ENCODE measurements at places on chromosomes 13 and 19. TPM values are rescaled to one million over a fixed set of nuclear protein-coding genes. Genes with fewer than 3 reads are reported as not detected.

DNA sequence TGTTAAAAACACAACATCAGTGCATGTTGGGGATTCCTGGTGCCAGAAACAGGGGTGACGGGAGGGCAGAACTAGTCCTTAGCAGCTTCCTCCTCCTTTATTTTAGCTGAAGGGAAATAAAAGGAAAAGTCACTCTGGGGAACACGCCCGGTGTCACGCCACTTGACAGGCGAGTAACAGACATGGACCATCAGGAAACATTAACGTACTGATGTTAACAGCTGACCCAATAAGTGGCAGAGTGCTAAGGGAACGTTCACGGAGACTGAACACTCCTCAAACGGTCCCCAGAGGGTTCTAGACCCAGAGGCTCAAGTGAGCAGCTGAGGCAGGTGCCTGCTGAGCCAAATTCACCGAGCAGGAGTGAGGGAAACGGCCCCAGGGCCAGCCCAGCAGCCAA lies 13.9 kb upstream of the EIF3G start:
- no peak for DNase-seq

- no peak for DNase-seq
Measured at GRCh38 chr13:44151474-44151873, 222.2 kb upstream of the SERP2 start.

- DNase-seq, result no peak
Measured at GRCh38 chr19:2970201-2970835, 7.0 kb upstream of the TLE6 start.

DNA sequence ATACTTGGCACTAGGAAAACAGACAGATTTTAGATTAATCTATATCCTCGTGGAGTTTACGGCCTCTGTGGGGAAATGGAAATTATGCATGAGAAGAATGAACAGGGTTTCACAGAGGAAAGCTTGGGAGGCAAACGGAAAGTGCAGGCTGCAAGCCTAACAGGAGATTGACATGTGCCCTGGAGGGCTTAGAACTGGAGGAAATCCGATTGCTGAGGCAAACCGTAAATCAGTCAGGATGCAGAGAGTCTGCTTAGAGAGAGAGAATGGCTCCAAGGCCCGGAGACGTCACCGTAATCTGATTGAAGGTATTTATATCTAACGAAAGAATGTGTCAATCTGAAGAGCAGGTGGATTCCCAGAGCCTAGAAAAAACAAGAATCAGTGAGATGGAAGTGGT lies 143.2 kb downstream of the KATNAL1 start:
- DNase-seq, result no peak

- no peak for DNase-seq
Measured at GRCh38 chr13:59658027-59658737, 505.5 kb downstream of the DIAPH3 start.

- no peak for DNase-seq
Measured at GRCh38 chr19:43731846-43732245, 16.0 kb downstream of the IRGC start.

- DNase-seq, result no peak
Measured at GRCh38 chr13:71290963-71291841, 575.8 kb downstream of the DACH1 start.

GRCh38 chr13:112840472-112841302 lies 128.3 kb upstream of the MCF2L start:
- no peak for DNase-seq

GRCh38 chr13:30107521-30108136 lies 199.7 kb downstream of the KATNAL1 start:
- no peak for DNase-seq

DNA sequence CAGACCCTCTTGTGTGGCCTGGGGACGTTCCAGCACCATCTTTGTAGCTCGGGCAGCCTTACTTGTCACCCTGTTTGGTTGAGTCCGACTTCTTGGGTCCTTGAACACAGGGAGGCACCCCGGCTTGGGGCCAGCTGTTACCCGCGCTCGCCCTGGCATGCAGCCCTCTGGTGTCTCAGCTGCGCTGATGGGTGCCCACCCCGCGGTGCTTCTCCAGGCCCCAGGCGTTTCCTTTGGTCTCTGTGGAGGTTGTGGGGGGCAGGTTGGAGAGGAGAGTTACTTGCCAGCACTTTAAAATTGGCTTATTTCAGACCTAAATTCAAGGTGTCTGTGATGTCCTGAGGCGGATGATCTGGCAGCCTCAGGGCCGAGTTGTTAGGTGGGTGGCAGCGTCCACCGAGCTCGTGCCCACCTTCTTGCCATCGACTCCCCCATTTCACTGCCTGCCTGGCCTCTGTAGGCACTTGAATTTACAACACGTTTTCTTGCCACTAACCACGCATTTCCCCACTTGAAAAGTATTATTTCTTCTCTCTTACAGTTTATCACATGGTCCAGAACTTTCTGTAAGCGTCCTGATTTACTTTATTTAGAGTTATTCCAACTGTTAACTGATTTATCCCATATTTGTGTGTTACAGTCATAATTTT lies 16.9 kb downstream of the UBAC2 start:
- no peak for DNase-seq

- DNase-seq, result no peak
Measured at GRCh38 chr19:11486661-11487503, 6.0 kb upstream of the ELAVL3 start.

- DNase-seq, result no peak
Measured at GRCh38 chr19:31113293-31113692, 235.9 kb downstream of the TSHZ3 start.

DNA sequence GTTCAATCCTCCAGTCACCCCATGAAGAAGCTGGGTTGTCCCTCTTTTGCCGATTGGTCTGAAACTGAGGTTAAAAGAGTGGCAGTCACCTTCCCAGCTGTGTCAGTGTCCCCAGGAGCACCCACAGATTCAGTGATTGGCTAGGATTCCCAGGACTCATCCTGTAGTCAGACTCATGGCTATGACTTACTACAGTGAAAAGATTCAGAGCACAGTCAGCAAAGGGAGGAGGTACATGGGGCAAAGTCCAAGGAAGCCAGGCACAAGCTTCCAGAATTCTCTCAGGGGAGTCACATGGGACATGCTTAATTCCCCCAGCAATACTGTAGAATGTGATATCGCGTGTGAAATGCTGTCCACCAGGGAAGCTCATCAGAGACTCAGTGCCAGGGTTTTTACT lies 14.2 kb downstream of the ZNF473 start:
- DNase-seq, result no peak

DNA sequence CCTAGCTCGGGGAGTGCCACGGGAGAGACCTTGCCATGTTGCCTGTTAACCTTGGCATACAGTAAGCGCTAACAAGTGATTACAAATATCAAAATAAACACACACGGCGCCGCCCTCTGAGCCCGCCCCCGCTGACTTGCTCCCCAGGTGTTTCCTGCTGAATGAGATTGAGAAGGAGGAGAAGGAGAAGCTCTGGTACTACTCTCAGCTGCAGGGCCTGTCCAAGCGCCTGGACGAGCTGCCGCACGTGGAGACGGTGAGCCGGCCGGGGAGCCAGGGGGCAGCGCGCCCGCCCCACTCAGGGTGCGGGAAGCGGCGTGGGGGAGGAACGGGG lies 5.0 kb downstream of the APC2 start:
- DNase-seq, result peak; percentile 91

- no peak for DNase-seq
Measured at GRCh38 chr13:61774903-61775302, 359.3 kb upstream of the PCDH20 start.

- no peak for DNase-seq
Measured at GRCh38 chr13:19607523-19608078, 25.9 kb upstream of the MPHOSPH8 start.

DNA sequence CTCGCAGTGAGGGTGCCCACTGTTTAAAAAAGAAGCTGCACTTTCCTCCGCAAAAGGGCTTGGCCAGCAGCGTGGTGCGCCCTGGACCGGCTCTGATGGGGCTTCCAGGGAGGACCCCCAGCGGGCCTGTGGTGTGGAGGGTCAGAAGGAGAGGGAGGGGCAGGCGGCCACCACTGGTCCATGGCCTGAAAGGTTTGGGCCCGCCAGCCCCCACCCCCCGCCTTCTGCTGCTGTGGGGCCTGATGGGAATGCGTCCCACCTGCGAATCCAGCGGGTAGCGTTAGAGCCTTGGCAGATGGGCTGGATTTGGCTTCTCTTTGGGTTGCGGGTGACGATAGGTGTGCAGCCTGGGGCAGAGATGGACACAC lies 34.7 kb downstream of the TMEM255B start:
- DNase-seq, result no peak

The FOXO1 gene
- total RNA-seq, result 21.8 TPM

The ASF1B gene
- 15.6 TPM for total RNA-seq

The TNNT1 gene
- total RNA-seq, result not detected

The OR10H1 gene
- under 0.01 TPM for total RNA-seq

The RASIP1 gene
- 0.54 TPM for total RNA-seq

The ACOD1 gene
- total RNA-seq, result not detected

The CGB3 gene
- total RNA-seq, result not detected

The COX7A1 gene
- total RNA-seq, result not detected

The PDE4A gene
- total RNA-seq, result under 0.01 TPM

The IL17D gene
- total RNA-seq, result 1.9 TPM

The PRTN3 gene
- 34.7 TPM for total RNA-seq
